ENCODE measurements at places on chromosomes 6 and 20.

- no peak for DNase-seq
Measured at GRCh38 chr6:123953920-123954319, 150.3 kb downstream of the NKAIN2 start.

DNA sequence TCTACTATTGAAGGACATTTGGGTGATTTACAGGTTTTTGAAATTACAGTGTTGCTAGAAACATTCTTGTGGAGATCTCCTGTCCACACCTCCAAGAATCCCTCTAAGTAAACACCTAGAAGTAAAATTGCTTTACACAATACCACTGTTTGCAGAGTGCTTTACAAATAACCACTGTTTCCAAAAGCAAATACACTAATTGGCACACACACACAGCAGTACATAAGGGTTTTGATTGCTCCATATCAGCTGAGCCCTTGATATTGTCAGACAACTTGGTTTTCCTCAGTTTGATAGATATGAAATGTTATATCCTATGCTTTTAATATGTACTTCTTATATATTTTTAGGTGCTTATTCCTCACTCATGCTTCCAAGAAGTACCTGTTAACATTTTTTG is 6.3 kb downstream of the HMGN4 start:
- DNase-seq, result no peak

GRCh38 chr6:11965499-11965898 is 46.6 kb upstream of the HIVEP1 start:
- DNase-seq, result no peak

- no peak for DNase-seq
Measured at GRCh38 chr6:7033202-7033601, 74.6 kb upstream of the RREB1 start.

DNA sequence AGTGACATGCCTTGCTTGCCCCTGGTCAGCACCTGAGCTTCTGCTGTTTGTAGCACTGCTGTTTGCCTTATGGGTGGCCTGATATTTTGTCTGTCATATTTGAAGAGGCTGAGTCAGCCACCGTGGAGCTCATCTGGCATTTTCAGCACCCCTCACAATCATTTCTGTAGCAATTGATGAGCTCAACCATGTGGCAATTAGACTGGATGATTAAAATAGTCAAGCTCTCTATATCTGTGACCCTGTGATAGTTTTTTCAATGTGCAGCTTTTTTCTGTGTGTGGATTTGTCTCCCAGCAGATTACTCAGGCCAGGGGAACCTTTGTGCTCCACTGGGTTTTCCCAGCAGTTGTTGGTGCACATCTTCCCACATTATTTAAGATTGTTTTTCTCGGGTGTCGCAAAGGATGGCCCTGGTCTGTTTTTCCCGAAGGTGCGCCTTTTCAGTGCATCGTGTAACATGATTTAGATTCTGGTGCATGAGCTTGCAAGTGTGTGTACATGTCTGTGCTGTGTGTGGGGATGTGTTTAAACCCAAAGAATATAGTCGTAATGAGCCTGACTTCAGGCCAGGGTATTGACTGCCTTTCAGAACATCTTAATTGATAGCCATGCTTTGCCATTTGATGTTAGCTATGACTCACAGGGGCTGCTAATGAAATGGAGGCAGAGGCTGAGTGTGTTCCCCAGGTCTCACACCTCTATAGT is 31.6 kb upstream of the GLP1R start:
- no peak for DNase-seq

GRCh38 chr6:13494137-13494536 is 6.7 kb upstream of the GFOD1 start:
- no peak for DNase-seq

- no peak for DNase-seq
Measured at GRCh38 chr20:11311659-11312224, 606.0 kb upstream of the BTBD3 start.

- DNase-seq, result no peak
Measured at GRCh38 chr6:72376736-72377135, 245.1 kb upstream of the KCNQ5 start.

DNA sequence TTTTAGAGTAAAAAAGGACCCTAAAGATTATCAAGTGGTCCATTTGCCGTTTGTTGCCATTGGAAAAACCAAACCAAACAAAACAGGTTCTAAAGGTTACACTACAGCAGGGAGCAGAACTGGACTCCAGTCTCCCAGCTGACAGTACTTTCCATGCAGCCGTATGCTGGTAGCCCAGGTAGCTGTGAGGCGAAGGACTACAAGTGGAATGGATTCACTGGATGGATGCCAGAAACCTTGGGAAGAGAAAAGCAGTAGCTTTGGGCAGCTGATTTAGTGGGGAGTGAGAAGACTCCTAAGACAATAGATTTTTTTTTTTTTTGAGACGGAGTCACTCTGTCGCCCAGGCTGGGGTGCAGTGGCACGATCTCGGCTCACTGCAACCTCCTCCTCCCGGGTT is 88.3 kb downstream of the SASH1 start:
- no peak for DNase-seq

DNA sequence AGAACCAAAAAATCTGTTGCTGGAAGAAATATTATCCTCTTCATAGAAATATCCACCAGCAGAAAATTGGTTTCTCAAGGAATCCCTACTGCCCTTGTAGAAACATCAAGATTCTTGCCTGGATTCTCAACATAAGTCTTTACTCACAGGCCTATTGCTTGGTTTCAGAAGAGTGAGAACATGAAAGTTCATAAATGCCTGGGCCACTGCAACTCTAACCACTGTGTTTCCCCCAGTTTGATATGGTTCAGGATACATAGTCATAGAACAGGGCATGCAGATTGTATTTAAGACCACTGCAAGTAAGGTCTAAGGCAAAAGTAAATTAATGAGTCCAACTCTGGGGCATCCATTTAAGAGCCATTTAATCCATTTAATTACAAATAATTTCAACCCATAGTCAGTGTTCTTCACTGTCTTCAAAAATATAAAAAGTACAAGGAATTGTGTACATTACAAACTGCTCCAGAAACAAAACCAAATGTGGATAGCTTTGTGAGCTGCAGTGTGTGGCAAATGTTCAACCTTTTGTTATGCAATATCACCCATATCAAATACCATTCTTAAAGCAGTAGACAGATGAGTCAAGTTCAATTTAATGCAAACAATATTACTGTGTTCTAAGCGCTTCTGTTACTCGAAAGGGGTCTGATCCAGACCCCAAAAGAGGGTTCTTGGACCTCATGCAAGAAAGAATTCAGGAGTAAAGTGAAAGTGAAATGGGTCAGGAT is 83.3 kb downstream of the OPRM1 start:
- no peak for DNase-seq

DNA sequence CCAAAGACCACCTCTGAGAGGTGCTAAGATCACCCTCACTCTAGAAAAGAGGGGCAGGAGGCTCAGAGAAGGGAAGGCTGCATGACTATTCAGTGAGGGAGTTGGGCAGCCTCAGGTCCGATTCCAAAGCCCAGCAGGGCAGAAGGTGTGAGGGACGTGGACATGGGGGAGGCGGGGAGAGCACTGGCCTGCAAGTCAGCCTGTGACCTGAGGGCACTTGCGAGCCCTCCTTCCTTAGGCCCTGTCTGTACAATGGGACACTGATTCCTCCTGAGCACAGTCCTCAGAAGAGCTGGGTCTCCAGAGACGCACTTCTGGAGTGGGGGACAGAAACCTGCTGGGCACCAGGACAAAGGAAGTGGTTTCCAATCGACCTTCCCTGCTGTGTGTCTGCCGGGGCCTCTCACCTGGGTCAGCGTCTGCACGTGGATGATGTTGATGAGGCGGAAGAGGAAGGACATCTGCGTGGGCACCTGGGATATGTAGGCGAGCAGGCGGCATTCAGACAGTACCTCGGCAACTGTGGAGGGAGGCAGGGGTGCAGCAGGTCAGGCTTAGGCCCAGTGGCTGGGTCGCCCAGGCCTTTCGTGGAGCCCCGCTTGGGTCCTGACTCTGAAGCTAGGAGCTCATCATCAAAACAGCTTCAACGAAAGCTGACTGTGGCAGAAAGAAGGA is 48.5 kb downstream of the MYH7B start:
- no peak for DNase-seq

GRCh38 chr20:37348792-37349516 is 3.0 kb downstream of the SRC start:
- DNase-seq, result no peak

- DNase-seq, result no peak
Measured at GRCh38 chr20:38181207-38181801, 16.2 kb upstream of the TGM2 start.

GRCh38 chr20:19074828-19075516 is 137.5 kb upstream of the SLC24A3 start:
- no peak for DNase-seq

DNA sequence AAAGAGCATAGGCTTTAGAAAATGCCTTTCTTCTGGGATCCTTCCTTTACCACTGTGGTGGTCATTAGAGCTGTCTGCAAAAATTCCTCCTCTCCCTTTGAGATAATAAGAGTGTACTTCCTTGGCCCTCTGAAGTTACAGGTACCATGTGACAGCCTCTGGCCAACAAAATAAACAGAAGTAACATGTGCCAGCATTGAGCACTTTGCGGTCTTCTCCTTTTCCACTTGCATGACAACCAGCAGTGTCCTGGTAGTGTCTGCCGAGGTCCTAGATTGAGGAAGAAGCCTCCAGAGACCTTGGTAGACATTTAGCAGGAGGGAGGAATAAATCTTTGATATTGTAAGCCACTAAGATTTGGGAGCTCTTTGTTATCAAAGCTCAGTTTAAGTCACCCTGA is 87.5 kb upstream of the ARID1B start:
- no peak for DNase-seq

DNA sequence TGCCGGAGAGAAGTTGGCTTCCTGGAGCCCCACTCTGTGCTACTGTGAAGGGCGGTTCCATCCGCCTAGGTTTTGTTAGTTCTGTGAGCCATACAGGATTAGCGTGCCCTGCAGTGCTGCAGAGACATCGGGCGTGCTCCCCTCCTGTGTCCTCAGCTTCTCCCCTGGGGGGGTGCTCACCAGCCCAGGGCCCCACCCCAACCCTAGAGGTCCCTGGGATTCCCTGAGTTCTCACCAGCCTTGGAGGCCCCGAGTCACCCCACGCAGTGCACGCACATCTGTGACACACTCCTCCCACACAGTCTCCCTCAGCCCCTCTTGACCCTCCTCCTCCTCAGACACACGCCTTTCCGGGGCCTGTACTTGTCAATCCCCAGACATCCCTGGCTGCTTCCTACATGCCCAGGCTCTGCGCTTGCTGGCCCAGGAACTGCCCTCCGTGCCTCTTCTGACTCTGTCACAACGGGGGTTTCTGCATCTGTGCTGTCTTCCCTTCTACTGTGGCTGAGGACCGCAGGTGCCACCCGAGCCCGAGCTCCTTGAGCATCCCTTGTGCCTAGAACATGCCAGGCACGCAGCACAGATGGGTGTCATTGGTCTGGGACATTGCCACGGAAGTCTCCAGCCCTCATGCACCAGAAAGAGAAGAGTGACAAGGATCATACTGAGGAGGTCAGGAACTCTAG is 123.2 kb upstream of the RPS6KA2 start:
- no peak for DNase-seq

DNA sequence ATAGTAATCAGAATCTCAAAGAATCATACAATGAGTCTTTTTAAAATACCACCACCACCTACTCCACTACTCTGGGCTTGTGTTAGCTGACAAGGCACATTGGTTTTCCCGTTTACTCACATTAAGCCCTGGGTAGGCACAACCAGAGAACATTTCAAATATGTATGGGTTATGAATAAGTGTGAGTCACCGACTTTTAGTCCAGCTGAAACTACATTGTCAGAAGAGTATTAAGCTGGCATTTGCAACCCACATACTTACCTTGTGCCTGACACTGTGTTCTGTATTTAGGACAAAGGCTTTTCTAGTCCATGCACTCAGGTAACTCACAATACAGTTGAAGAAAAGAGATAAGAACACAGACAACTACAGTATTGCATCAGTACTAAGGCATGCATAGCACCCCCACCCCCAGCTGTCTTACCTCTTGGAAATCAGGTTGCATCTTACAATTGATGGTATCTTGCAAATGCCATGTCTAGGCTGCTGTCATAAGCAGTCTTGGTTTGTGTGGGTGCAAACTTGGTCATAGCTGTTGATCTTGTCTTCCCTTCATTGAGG is 40.3 kb upstream of the AHI1 start:
- no peak for DNase-seq

DNA sequence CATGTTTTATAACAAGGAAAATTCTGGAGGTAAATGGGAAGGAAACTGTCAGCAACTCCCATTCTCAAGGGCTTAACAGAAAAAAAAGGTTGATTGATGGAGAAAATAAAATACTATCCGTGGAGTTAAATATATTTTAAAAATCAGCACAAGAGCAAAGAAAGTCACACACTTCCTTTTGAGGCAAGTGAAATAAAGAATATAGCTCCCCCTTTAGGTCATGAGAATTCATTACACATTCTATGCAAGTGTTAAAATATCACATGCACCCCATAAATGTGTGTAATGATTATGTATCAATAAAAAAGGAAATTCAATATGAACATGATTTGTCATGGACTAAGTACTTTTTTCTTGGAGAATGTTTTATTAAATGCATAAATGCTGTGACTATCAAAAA is 349.2 kb downstream of the TPBG start:
- DNase-seq, result no peak

DNA sequence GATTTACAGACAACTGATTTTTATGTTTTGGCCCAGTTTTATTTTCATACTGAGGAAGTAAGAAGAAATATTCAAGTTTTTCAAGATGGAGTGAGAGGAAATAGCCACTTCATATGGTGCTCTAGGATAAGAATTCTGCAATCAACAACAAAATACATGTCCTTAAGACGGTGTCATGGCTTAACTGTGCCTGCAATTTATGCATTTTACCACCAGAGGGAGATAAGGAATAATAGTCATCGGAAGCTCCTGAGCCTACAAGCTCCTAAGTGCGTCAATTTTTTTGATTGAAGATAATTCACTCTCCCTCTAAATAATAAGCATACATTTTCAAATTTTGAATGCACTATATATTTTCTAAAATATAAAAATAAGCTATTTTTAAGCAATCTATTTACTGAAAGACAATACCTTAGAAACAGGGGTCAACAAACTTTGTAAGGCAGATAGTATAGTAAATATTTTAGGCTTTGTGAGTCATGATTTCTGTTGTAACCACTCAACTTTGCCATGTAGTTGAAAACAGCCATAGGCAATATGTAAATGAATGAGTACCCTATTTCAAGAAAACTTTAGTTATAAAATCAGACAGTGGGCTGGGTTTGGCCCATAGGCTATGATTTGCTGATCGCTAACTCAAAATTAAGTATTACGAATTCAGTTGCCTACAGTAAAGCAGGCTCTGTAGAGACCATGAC is 230.9 kb upstream of the DTNBP1 start:
- DNase-seq, result no peak

- no peak for DNase-seq
Measured at GRCh38 chr6:101543796-101544195, 150.3 kb downstream of the GRIK2 start.

DNA sequence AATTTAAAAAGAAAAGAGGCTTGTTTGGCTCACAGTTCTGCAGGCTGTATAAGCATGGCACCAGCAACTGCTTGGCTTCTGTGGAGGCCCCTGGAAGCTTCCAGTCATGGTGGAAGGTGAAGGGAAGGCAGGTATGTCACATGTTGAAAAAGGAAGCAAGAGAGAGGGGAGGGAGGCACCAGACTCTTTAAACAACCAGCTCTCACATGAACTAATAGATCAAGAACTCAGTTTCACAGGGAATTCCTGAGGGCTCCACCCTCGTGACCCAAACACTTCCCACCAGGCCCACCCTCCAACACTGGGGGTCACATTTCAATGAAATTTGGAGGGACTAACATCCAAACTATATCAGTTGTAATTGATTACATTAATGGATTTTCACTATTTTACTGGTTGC is 127.9 kb upstream of the MLIP start:
- no peak for DNase-seq

GRCh38 chr20:25011261-25011660 is 18.7 kb upstream of the APMAP start:
- DNase-seq, result no peak
